Skin of body (tissue), 3 donors: ENCODE measurements at places on chromosomes 4 and X. TPM values are rescaled to one million over a fixed set of nuclear protein-coding genes. Genes with fewer than 3 reads are reported as not detected.

DNA sequence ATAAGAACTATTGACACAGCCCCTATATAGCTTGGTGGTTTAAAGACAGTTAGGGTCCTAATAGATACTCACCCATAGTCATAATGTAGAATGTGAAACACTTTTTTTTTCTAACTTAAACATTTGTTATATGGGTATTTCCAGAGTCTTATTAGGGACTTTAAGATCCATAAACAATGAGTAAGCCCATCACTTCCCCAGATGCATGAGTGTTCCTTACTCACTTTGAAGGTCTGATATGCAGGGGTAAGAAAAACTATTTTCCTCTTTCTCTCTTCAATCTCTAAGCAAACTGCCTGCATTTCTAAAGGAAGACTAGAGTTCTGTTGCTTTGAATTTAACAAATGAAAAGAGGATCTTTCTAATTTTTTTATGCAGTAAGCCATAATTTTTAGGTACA is 443.6 kb upstream of the PITX2 start:
- DNase-seq: no peak

GRCh38 chr4:40525752-40526598 is 103.7 kb downstream of the RBM47 start:
- DNase-seq: no peak

DNA sequence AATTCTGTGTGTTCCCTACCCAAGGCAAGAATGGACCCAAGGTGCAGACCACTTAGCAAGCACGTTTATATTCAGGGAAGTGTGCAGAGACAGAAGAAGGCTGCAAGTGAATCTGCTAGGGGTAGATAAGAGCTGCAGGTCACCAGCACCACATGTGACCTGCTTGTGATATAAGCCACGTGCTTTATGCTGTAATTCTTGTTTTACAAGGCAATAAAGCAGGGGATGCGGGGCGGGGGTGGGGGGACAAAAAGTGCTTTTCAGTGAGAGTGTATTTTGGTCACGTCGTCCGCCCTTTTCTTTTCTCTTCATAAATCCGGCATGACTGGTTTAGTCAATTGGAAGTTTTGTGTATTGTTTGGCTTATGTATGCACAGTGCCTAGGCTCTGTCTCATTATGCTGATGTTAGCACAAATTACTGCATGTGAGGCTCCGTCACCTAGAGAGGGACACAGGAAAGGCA is 192.7 kb downstream of the RBMX2 start:
- DNase-seq: no peak

The TLR10 gene
- total RNA-seq: 0.59 TPM

GRCh38 chr4:82235346-82235745 is 138.4 kb downstream of the HNRNPD start:
- no peak for DNase-seq

The SH2D1A gene
- 0.59 TPM for total RNA-seq

The MAB21L2 gene
- 0.10 TPM for total RNA-seq

DNA sequence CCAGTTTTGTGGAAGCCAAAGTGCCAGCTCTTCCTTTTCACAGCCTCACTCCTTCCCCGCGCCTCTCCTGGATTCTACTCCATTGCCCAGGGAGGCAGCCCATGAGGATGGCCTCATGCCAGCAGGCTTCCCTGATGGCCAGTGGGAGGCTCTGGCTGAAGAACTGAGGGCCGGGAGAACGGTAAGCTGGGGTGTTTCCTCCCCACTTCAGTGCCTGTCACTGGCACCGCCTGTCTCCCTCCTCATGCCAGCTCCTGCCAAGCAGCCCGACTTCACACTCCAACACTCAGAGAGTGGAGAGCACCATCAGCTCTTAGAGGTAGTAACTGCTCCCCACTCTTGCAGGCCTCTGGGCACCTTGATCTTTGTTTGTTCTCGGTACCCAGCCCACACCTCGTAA is 46.9 kb upstream of the STIM2 start:
- no peak for DNase-seq

DNA sequence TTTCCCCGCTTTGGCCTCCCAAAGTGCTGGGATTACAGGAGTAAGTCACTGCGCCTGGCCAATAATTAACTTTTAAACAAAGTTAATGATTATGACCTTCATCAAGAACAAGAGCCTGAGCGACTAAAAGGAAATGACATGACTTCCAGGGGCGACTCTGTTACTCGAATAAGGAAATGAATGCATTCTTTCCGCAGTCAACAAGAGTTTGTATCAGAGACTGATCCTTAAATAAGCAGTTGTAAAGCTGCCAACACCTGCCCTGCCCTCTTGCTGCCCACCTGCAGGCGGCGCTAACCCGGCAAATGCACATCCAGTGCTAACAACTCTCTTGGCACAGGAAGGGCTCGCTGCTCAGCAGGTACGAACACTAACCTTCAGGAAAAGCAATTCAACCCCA is 27.3 kb downstream of the WDR1 start:
- peak; percentile 10 for DNase-seq

DNA sequence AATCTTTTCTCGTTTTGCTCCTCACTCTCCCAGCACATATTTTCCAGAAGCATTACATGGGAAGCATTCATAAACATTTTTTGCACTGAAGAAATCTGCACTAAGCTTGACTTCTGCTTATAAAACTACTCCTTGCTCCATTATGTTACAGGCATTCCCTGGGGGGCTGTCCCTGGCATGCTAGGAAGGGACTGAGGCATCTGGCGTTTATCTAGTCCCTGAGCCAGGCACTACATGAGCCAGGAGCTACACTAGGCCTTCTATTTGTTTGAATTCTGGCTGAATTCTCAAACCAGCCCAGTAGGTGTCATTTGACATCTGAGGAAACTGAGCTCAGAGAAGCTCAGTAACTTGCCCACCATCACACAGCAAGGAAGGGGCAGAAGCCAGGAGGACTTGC is 43.3 kb downstream of the NHSL2 start:
- no peak for DNase-seq

GRCh38 chrX:41033299-41033698 is 51.9 kb upstream of the USP9X start:
- no peak for DNase-seq

The DMD gene
- total RNA-seq: 87.0 TPM

DNA sequence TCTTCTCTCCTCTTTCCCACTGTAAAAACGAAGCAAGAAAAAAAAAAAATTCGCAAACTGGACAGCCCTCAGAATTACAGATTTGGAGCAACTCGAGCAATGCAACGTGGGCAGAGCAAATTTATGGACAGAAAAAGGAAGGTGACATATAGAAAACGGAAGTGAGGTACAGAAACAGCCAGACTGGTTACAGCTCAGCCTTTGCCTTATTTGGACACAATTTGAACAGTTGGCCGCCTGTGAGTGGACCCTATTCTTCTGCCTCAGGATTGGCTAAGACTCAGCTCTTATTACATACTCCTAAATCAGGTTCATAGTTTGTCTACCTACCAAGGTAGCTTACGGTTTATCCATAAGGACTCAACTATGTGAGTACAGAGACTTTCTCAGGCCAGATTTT is 98.8 kb downstream of the SOWAHB start:
- DNase-seq: no peak

DNA sequence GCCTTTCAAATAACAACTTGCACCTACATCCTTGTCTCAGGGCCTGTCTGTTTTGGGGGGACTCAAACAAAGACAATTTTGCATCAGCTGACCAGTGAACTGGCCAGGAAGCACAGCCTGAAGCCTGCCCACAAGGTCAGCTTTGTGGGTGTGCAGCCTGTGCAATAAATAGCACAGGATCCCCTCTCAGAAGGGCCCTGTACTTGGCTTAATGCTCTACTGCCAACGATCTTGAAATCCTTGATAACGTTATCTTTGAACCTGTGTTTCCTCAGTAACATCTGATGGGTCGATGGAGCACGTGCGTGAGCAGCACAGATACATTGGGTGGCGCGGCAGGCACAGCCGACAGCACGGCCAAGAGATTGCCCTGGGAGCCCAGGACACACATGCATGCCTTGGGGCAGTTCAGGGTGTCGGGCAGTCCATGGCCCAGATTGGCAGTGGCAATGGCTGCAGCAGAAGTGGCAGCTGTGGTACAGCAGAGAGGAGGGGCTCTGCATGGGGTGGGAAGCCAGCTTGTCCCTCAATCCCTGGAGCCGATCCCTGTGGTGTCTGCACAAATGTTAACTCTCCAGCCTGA is 58.8 kb upstream of the ATP6AP2 start:
- no peak for DNase-seq

The KLHL13 gene
- 19.9 TPM for total RNA-seq

DNA sequence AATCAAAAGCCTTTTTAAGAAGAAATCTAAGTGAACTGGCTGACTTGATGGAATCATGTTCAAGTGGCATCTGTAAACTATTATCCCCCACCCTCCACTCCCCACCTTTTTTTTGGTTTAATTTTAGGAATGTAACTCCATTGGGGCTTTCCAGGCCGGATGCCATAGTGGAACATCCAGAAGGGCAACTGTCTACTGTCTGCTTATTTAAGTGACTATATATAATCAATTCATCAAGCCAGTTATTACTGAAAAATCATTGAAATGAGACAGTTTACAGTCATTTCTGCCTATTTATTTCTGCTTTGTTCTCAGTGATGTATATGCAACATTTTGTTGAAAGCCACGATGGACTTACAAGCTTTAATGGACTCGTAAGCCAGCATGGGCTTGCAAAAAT is 162.3 kb downstream of the STIM2 start:
- DNase-seq: peak; percentile 16

GRCh38 chr4:7864685-7865084 is 75.0 kb downstream of the AFAP1 start:
- no peak for DNase-seq

The DIPK2B gene
- total RNA-seq: 12.2 TPM

The FAM53A gene
- total RNA-seq: 2.0 TPM

The CT45A5 gene
- not detected for total RNA-seq

- no peak for DNase-seq
These were observed 78.8 kb upstream of the PACRGL start for GRCh38 chr4:20621476-20621875.

- no peak for DNase-seq
These were observed 173.0 kb downstream of the ANK2 start for GRCh38 chr4:113222471-113222870.

- no peak for DNase-seq
These were observed 276.5 kb upstream of the AGTR2 start for GRCh38 chrX:115894087-115894486.

The PHOX2B gene
- total RNA-seq: not detected

The AFP gene
- total RNA-seq: not detected

GRCh38 chrX:81195712-81196111 is 6.0 kb downstream of the HMGN5 start:
- no peak for DNase-seq

The SCML2 gene
- 7.4 TPM for total RNA-seq

DNA sequence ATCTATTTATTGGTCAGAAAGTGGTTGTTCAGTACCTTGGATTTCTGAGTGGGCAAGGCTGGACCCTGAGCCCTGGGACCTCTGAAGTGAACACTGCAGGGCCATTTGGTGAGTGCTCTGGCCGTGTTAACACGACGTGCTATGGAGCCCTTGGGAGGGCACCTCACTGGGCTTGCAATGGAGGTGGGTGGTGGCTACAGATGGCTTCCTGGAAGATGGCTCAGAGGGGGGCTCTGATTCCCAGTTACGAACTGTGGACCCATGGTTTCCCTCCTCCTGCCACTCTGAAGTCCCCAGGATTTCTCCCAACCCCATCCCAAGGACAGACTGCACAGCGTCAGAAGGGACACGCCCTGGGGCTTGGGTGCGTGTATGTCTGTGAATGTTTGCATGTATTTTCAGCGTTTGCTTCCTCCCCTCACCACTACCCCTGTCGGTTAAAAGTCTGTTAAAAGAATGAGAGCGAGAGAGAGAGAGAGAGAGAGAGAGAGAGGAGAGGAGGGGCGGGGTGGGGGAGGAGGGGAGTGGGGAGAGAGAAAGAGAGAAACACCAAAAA is 3.7 kb upstream of the RHOH start:
- no peak for DNase-seq

The PCYT1B gene
- 0.49 TPM for total RNA-seq

- DNase-seq: no peak
These were observed 148.6 kb downstream of the GC start for GRCh38 chr4:71635139-71635748.

The WDR17 gene
- 1.8 TPM for total RNA-seq

DNA sequence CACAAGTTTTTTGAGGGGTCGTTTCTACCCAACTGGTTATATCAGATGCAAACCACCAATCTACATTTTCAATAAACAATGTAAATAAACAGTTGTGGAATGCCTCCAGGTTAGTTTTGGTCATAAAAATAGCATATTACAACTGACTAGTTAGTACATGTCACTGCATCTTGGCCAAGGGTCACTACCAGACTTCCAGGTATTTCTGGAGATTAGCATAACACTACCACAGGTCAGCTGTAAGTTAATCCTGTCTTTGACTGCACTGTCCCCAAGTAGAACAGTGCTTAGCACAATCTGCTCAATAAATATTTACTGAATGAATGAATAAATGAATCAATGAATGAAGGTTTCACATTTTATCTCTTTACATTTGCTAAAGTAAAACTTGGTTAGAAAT is 64.4 kb downstream of the TBC1D19 start:
- no peak for DNase-seq

GRCh38 chr4:168240821-168241220 is 77.7 kb downstream of the DDX60 start:
- no peak for DNase-seq

DNA sequence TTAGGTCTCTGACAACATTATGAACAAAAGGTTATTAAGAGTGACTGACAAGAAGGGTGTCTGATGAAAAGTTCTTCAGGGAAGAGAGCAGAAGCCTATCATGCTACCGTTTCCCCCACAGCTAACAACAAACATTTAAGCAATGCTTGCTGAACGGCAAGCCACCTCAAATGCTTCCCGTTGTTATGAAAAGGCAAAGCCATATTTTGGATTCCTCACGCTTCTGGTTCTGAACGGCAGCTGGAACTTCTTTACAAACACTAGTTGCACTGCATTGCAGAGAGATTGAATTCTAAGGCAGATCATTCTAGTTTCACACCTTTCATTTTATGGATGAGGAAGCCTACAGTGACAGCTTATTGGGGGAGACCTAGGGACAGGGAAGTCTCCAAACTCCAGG is 48.6 kb upstream of the NAP1L5 start:
- no peak for DNase-seq

DNA sequence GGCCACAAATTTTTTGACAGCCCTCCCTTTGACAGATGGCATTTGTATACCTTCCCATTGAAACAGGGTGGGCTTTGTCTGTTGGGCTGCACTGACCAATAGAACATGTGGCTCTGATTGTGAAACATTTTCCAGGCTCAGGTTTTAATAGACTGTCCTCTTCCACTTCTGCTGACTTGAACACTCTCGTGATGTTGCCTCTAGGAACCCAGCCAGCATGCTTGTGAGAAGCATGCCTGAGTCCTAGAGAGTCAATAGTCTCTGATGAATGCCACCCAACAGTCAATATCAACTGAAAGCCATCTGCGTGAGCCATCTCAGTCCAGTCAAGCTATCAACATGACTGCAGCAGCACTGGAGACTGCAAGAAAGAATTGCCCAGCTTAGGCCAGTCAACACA is 290.0 kb downstream of the SLC7A11 start:
- no peak for DNase-seq

The PLAC1 gene
- 0.39 TPM for total RNA-seq

The MAGEA2B gene
- not detected for total RNA-seq
